Sigmoid colon (tissue), 7 donors: ENCODE measurements at places on chromosomes 3 and 15. TPM values are rescaled to one million over a fixed set of nuclear protein-coding genes. Genes with fewer than 3 reads are reported as not detected.

The ACSBG1 gene
- total RNA-seq = 2.7 TPM

The SLC12A1 gene
- not detected for total RNA-seq

The AGBL1 gene
- not detected for total RNA-seq

The EPHB1 gene
- total RNA-seq = 16.4 TPM

The P2RY14 gene
- 6.5 TPM for total RNA-seq

The ANKDD1A gene
- total RNA-seq = 9.4 TPM

GRCh38 chr3:146166415-146166821, 5.4 kb upstream of the PLOD2 start:
- DNase-seq = no peak

- no peak for DNase-seq
Observed at GRCh38 chr3:160369784-160370183, 29.2 kb downstream of the IFT80 start.

GRCh38 chr3:52609316-52609815, 73.0 kb downstream of the UQCC5 start:
- no peak for DNase-seq

GRCh38 chr15:69424001-69424400, 9.9 kb downstream of the KIF23 start:
- DNase-seq = no peak

DNA sequence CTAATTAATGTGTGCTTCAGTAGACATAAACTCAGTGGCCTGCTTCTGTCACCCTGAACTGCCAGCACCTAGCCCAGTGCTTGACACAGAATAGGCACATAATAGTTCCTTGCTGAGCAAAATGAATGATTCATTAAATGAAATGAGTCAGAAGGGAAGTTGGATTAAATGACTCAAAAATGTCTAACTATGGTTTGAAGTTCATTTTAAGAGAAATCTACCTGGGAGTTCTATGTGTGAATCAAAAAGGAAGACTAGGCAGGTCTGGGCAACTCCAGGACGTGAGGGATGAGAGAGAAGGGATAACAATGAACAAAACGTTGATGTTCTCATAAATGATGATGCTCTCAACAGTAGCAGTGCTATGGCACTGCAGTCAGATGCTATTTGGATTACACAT, 175.0 kb downstream of the CFAP20DC start:
- no peak for DNase-seq

- no peak for DNase-seq
Observed at GRCh38 chr3:76754247-76754646, 285.7 kb upstream of the ROBO2 start.

DNA sequence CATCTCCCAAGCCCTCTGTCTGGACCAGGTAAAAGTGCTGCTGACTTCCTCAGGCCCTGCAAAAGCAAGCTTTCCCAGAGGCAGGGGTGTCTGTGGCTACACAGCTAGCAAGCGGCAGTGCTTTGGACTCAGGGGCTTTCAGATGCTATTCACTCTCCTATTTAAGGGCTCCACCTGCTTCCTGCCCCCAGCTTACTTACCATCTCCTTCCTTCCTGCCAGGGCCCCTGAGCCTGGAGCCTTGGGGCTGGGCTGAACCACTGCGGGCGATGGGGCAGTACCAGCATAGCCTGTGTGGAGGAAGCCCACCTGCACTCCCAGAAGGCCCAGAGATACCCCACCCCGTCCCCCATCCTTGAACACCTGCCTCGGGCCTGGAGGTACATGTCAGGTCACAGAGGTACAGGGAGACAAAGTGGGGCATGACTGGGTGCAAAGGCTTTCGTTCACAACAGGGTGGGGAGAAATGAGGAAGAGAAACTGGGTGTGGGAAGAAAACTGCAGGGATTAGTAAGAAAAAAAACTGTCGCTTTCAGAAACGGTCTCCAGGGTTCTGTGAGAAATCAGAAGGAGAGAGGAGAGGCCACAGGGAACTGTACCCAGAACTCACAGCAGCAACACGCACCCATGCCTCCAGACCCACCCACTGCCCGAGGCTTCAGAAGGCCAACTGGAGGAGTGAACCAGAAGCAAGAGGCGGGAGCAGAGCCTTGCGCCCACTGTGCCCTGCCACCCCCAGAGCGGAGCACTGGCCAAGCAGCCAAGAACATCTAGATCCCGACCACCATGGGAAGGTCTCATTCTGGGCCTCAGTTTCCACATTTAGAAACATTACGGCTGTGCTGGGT, 49.5 kb downstream of the CCDC12 start:
- peak; percentile 61 for DNase-seq

DNA sequence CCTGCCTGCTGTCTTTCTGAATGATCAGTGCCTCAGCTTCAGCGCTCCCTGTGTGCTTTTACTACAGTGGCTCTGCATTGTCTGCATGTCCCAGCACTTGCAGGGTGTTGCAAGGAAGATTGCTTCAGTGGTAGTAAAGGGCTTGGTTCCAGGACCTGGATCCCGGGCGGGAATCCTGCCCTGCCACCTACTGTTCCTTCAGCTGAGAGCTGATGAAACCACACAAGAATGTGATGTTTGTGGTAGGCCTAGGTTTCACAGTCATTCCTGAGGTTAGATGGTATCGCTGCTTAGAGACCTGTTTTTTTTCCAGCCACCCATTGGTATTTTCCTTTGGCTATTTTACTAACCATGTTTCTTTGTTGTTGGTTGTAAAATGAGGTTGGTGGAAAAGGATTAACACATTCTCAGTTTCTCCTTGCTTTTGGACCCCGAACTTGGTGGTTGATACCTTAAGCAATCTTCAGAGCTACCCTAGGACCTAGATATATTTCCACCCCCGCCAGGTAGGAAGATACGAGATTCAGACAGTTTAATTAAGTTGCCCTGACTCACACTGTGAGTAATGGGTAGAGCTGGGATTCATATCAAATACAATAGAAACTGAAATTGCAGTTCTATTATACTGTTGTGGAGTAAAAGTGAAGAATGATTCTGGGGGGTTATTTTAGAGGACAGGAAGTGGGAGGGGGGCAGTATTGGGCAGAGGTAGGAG, 11.4 kb downstream of the GPR87 start:
- DNase-seq = peak; percentile 67

- DNase-seq = no peak
Observed at GRCh38 chr15:70504988-70505387, 258.4 kb downstream of the UACA start.

DNA sequence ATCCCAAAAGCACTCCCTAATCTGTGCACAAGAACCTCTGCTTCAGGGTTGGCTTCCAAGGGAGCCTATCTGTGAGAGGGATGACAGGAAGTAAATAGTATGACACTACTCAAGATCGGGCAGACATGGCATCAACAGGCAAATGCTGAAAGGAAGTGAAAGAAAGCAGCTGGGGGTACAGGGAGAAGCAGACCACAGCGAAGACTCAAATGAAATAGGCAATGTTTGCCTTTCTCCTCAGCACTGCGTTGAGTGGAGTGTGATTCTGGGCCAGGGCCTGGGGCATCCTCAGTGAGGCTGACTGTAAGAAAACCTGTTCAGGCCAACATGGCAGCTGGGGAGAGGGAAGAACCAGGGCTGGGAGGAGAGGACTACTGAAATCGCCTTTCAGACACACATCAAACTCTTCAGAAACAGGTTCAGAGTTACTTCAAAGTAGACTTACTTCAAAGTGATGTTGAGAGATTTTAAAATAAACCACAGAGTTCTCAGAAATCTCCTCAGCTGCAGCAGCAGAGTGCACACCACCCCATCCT, 96.6 kb downstream of the SLC9A9 start:
- DNase-seq = no peak

GRCh38 chr3:112011376-112011940, 12.7 kb downstream of the TAGLN3 start:
- no peak for DNase-seq

GRCh38 chr15:95176794-95177577, 945.6 kb downstream of the MCTP2 start:
- DNase-seq = no peak

- no peak for DNase-seq
Observed at GRCh38 chr3:104133630-104134029, 1233.1 kb upstream of the ALCAM start.

DNA sequence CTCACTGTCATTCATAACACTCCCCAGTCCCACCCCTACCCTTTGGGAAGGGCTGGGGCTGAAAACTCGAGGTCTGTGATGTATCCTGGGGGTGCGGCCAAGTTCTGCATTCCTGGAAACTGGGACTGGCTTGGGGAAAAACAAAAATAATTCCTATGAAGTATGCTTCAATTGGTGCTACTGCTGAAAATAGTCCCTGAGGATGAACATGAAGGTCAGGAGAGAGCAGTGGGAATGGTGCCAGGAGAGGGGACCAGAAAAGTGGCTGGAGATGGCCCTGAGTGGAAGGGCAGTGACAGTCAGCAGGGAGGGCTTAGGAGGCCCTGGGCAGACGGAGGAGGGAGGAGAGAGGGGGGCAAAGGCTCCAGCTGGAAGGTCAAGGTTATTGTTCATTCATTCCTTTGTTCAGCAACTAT, 4.8 kb upstream of the ISLR start:
- DNase-seq = peak; percentile 65

DNA sequence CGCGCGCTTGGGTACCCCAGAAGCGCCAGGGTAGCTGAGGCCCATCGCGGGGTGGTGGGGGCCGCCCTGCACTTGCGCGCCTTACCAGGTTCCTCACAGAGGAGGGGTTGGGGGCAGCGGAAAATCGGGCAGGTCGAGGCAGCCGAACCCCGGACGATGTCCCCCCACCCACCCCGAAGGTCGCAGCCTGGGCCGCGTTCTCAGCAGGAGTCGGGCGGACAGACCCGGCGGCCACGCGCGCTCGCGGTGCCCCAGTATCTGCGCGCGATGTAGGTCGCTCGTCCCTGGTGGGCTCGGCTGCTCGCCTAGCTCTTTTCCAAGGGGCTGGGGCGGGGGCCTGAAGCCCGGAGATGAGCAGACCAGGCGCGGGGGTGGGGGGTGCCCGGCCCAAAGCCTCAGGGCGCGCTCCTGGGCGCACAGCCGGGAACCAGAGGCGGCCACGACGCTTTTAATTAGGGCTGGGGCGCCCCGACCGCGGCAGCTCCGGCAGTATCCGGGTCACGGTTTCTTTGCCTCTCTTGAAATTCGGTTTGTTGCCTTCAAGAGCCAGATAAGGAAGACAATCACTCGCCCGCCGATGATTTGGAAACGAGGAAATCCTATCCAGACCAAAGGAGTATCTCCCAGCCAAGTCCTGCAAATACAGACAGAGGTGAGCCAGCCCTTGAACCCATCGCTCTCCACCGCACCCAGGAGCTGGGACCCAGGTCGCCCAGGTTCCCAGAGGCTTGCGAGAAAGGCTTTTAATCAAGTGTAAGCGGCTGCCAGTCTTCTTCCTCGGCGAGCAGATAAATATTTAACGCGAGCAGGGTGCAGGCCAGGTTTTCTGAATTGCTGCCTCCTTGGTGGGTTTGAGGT, 4.6 kb downstream of the SKOR1 start:
- peak; percentile 45 for DNase-seq

GRCh38 chr3:123301331-123302184, 99.8 kb downstream of the SEC22A start:
- no peak for DNase-seq

- no peak for DNase-seq
Observed at GRCh38 chr3:6396631-6397030, 464.3 kb upstream of the GRM7 start.

DNA sequence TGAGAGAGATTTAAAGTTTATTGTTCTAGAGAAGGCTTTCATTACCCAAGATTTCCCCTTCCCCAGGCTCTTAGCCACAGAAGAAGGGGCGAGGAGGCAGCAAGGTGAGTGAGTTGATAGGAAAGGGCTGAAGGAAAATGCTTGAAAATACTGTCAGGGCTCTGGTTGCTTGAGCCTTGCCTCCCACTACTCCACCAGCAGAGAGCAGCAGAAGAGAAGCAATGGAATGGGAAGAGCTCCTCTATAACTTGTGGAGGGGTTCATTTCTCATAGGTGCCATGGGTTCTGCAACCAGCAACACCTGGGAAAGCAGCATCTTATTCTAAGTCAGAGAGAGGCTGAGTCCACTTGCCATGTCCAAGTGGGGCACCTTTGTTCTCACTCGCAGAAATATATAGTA, 184.0 kb upstream of the CNTN6 start:
- no peak for DNase-seq

DNA sequence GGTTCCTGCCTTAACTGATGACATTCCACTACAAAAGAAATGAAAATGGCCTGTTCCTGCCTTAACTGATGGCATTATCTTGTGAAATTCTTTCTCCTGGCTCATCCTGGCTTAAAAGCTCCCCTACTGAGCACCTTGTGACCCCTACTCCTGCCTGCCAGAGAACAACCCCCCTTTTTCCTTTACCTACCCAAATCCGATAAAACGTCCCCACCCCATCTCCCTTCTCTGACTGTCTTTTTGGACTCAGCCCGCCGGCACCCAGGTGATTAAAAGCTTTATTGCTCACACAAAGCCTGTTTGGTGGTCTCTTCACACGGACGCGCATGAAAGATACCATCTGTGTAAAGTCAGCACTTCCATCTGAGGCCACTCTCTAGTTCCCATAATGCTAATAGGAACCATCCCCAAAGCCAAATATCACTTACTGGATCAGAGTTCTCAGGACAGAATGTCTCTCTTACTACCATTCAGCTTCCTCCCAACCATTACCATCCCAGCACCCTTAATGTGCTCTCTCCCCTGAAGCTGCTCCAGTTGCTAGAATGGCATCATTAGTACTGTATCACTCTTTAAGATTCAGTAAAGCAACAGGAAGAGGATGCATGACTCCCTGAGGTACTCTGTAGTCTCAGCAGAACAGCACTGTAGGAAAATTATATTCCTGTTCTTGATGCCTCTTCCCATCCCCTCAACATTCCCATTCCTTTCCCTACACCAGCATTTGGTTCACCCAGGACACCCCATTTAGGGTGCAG, 2.3 kb upstream of the HRG start:
- DNase-seq = no peak

GRCh38 chr3:81920816-81921215, 159.4 kb upstream of the GBE1 start:
- DNase-seq = no peak

GRCh38 chr3:108090049-108090700, 656 bp downstream of the CD47 start:
- DNase-seq = peak; percentile 70

GRCh38 chr15:65336493-65337435, 32.3 kb downstream of the RNU5B-1 start:
- DNase-seq = no peak

- DNase-seq = no peak
Observed at GRCh38 chr3:110656394-110657025, 415.1 kb upstream of the NECTIN3 start.

DNA sequence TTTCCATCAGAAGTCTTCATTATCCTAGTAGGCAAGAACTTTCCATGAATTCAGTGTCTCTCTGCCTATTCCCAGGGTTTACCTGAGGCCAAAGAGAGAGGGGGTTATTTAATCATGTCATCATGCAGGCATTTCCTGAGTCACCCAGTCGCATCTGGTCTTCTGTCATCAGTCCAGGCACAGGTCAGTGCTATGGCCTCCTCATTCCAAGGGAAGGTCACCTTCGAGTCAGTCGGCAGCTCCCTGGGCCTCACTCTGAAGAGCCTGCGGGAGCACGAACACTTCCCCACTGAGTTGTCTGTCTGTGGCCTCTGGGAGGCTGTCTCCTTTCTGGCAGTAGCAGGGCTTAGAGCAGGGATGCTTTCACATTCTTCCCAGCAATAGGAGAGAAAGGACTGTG, 26.2 kb upstream of the LRTM1 start:
- no peak for DNase-seq

GRCh38 chr15:89186803-89187202, 34.6 kb downstream of the RLBP1 start:
- no peak for DNase-seq
